A549 (cell line): ENCODE measurements at places on chromosomes 5 and 9.

DNA sequence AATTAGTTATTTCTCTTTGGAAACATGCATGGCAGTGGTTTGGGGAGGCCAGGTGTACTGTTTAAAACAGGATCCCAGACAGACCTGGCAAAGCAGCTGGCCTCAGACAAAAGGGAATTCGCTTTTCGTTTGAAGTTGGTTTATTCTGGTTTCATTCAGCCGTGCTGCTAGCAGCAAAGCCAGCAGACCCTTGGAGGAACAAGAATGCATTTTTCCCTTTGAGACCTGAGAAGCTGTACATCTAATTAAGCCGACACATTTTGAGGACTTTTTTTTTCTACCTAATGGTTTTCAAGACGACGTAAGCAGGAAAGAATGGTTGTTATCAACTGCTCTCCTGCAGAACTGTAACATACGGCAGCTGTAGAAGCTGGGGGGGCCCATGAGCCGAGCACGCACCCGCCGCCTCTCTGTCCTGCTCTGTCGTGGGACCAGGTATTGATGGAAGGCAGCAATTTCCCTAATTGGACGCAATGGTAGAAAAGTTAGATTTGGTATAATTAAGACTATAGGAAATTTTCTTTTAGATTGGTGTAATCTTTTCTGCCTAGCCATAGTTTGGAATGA lies 13.6 kb downstream of the PLEKHG4B start:
- no peak for DNase-seq

DNA sequence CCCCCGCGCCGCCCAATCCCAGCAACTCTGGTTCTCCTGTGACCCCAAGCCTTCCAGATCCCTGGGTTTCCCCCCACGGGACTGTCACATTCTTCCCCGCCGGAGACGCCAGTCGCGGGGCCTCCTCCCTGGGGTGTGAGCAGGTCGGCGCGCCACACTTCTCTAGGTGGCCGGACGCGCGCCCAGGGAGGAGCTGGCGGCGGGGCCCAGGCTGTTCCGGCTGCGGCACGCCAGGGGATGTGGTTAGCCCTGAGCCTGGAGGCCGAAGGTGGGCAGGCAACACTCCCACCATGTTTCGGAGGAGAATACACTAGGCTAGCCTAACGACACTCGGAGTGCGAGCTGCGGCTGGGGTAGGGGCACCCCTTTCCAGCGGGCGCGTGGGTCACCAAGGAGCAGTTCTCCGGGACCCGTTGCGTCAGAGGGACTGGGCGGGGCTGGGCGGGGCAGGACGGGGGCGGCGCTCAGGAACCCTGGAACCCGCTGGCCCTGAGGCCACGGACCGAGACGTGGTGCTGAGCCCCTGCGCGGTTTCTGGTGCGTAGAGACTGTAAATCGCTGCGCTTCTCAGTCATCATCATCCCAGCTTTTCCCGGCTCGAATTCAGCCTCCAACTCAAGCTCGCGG lies at the start of gene SLC27A6:
Gene SLC27A6 (plus strand): TSS at position 478 of the 627 bp plus-strand sequence. CDS start 650 bp downstream, outside the sequence.
- DNase-seq = peak; percentile 11

DNA sequence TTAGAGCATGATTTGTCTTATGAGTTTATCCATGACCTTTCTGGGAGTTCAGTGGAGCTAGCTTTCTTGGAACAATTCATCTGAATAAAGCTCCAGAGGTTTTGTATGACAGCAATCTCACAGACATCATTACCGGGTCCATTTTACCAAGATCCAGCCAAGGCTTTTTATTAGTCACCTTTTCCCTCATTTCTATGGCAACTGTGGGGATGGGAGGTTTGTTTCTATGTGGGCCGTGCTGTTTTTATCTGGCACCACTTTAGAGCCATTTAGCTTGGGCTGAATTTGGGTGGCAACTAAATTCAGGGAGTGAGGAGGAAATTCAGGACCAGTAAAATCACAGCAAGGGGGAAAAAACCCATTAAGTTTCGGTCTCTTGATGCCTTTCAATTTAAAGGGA lies 245.7 kb downstream of the NSG2 start:
- no peak for DNase-seq

DNA sequence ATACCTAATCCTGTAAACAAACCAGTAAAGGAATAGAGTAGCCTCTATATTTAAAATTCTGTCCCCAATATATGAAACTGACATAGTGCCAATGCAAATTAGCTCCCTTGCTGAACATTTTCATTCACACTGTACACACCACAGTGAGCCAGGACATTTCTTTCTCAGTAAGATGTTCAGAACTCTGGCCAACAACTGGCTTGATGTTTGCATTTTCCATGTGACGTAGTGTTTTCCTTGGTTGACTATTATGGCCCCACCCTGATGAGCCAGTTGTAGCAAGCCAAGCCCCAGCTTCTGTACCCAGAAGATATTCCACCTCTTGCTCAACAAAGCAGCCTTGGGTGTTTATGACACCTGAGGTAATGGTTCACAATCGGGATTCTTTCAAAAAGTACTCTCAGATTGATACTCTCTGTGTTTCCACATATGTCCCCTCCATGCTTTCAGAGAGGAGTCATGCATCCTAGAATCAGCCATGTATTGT lies 17.7 kb upstream of the ANXA1 start:
- no peak for DNase-seq

GRCh38 chr9:72333709-72334108 lies 31.3 kb downstream of the ZFAND5 start:
- DNase-seq = peak; percentile 42

DNA sequence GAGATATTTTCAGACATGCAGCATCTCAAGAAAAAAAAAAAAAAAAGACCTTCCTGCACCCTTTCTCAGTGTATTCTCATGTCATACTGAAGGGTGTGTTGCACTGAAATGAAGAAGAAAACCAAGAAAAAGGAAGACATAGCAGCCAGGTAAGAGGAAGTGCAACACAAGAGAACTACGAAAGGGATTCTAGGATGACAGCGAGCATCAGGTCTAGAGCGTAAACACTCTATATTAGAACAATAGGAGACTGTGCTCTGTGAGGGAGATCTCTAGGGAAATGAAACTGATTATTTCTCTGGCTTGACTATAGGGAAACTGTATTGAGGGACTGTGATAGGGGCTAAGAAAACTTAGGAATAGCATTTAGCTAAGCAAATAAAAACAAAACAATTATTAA lies 30.0 kb downstream of the BTF3 start:
- no peak for DNase-seq

GRCh38 chr5:39951070-39951469 lies 526.3 kb upstream of the DAB2 start:
- DNase-seq = no peak

- no peak for DNase-seq
Measured at GRCh38 chr9:98942906-98943681, 613 bp upstream of the COL15A1 start.

GRCh38 chr9:13281356-13282016 lies 2.0 kb upstream of the MPDZ start:
- DNase-seq = no peak

DNA sequence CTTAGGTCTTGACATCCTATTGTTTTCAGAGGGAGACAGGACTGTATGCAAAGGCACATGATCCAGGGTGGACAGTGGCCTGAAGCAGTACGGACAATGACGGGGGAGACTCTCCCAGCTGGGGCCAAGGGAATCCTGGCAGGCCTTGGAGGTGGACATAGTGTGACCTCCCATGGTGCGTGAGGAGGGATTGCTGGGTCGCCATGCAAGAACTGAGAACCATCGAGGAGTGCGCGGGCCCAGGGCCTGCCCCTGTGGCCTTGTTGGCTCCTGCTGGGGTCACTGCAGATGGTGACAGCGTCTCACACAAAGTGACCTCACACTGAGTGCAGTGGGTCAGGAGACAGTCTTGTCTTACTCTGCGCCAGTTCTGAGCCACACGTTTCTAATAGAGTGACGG lies 192.4 kb downstream of the GADD45G start:
- no peak for DNase-seq

DNA sequence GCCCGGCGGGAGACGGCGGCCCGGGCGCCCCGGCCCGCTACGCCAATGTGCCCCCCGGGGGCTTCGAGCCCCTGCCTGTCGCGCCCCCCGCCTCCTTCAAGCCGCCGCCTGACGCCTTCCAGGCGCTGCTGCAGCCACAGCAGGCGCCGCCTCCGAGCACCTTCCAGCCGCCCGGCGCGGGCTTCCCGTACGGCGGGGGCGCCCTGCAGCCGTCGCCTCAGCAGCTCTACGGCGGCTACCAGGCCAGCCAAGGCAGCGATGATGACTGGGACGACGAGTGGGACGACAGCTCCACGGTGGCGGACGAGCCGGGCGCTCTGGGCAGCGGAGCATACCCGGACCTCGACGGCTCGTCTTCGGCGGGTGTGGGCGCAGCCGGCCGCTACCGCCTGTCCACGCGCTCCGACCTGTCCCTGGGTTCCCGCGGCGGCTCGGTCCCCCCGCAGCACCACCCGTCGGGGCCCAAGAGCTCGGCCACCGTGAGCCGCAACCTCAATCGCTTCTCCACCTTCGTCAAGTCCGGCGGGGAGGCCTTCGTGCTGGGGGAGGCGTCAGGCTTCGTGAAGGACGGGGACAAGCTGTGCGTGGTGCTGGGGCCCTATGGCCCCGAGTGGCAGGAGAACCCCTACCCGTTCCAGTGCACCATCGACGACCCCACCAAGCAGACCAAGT lies 723 bp downstream of the SNX18 start:
- DNase-seq = peak; percentile 28

GRCh38 chr5:176570044-176570443 lies 20.9 kb downstream of the CDHR2 start:
- no peak for DNase-seq

DNA sequence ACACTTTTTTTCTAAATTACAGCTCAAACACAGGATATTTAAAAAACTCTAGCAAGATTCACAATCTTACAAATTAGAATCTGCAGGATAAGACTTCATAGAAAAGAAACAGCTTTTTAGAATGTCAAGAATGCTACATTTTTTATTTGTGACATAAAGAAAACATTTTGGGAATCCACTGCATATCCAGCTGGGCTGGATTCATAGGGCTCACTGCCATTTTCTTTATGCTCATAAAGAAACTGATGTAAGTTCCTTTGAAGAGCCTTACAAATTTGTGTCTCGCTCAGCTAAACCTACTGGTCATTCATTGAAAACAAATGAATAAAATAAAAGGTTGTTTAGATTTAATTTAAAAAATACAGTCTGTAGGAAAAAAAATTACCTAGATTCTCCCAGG lies 332.3 kb downstream of the TRPM3 start:
- DNase-seq = no peak

GRCh38 chr9:13990331-13990730 lies 323.6 kb downstream of the NFIB start:
- DNase-seq = no peak

- no peak for DNase-seq
Measured at GRCh38 chr5:52925001-52925400, 64.2 kb upstream of the ITGA2 start.

- no peak for DNase-seq
Measured at GRCh38 chr9:111633389-111633736, 2.2 kb downstream of the DNAJC25 start.

DNA sequence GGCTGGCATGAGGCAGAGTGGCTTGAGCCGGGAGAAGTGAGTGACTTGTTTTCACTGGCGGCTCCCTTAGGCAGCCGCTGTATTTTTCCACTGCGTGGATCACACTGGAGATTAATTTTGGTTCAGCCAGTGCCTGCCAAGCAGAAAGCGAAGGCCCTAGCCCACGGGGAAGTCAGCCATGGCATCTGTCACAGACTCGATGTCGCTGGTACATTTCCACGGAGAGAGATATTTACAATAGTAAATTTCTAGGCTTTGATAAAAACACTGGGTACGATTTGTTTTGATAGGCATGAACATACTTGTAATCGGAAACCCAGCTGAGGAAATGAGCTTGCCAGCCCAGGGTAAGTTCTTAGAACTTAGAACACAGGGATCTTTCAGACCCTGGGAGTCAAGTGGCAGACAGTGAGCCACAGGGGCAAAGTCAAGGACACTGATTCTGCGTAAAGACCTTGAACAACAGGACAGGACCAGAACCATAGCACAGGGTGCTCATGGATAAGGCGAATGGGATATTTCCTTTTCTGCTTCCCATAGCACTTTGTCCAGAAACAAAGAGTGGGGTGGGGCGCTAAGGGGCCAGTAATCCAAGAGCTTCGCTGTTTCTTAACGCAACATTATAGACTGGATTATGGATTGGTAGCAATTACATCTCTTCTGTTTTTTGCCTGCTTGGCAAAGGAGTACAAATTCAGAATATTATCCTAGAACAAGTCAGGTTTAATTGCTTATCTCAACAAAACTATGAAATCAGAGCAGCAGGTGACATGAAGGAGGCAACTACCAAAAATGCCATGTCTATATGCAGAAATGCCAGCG lies 4.5 kb downstream of the DUSP1 start:
- peak; percentile 89 for DNase-seq

- no peak for DNase-seq
Measured at GRCh38 chr9:94145640-94146039, 61.4 kb downstream of the PTPDC1 start.

- peak; percentile 91 for DNase-seq
Measured at GRCh38 chr5:151223447-151224264, at the start of gene CCDC69. CCDC69 (minus strand) TSS chr5:151224092; CDS start chr5:151223970, 122 bp downstream.

- DNase-seq = no peak
Measured at GRCh38 chr5:33641744-33642505, 201.2 kb downstream of the TARS1 start.

GRCh38 chr5:130198927-130199326 lies 294.7 kb downstream of the CHSY3 start:
- peak; percentile 68 for DNase-seq

GRCh38 chr5:81879936-81880335 lies 91.9 kb upstream of the ATG10 start:
- no peak for DNase-seq

- no peak for DNase-seq
Measured at GRCh38 chr5:20605732-20606525, 617.9 kb upstream of the CDH18 start.

GRCh38 chr5:132528866-132529634 lies 14.3 kb downstream of the IL5 start:
- DNase-seq = no peak

DNA sequence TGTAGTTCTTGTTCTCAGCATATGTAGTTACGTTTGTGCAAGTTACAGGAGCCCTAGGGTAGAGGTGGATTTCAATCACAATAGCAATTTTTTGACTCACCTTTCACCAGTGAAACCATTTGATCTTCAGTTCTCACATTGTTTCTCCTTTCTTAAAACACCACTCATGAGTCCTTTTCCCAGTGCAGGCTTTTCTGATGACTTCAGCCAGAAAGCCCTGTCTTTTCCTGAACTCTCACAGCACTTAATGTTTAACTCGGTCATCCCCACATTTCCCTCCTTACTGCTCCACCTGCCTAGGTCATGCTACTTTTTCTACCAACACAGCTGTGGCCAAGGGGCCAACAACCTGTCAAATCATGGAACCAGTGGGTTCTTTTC lies 37.9 kb downstream of the ARHGEF28 start:
- no peak for DNase-seq

- no peak for DNase-seq
Measured at GRCh38 chr5:33439905-33440481, 772 bp upstream of the TARS1 start.

DNA sequence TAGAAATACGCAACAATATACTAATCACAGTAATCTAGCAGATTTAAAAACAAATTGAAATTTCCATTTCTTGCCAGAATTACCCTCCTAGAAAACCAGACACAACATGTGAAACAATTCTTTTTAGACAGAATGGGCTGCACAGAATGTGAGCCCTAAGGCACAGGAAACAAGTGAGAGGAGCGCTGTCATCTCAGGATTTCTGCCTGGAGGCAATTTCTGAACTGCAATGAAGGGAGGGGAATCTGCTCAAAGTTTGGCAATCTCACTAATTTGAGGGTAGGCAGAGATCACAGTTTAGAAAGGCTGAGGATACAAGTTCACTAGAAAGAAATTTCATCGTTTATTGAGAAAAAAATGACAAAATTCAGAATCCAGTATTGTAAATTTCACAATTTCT lies 70.3 kb downstream of the INIP start:
- DNase-seq = no peak
